ENCODE measurements at places on chromosomes 5 and 9.

GRCh38 chr5:91170266-91170665, 212.9 kb downstream of the ARRDC3 start:
- DNase-seq: no peak

DNA sequence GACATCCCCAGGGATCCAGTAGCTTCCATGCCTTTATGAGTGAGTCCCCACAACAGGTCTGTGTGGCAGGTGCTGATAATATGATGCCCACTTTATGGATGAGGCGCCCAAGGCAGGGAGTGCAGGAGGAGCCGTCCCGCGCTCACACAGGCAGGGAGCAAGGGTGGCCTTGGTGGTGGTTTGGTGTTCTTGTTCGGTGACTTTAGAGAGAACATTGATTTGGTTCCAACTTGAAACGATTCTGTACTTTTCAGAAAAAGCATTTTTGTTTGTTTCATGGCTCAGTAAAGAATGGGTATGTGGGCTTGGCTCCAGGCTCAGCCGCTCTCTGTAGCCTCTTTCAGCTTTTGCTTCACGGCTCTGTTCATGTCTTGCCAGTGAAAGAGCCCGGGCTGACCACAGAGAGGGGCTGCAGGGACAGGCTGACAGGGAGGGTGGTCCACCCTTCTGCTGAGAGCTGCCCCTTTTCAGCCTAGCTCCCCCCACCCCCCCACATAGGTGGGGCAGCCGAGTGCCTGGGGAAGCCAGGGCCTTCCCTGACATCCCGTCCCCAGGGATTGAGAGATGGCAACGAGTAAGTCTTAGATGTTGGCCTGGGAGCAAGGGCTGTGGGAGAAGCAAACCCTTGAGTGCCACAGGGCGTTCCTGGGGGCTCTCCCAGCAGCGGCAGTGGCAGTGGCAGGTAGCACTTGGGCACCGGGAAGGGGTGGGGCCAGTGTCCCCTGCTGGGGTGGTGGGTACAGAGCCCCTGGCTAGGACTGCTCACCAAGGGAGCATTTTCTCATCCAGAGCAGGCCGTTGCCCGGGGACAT, 28.0 kb downstream of the NCS1 start:
- no peak for DNase-seq

DNA sequence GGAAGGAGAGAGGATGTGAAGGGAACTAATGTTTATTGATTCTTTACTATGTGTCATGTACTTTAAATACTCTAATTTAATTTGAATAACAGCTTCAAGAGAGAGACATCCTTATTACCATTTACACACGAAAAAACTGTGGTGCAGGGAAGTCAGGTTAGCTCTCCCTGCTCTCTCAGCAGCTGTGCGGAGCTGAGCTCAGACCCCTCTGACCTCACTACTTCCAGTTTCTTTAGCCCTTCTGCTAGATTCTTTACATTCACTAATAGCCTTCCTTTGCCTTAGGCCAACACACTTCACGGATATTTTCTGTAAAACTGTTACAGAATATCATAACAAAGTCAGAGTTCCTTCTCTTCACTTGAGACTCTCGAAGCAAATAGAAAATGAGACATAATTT, 131.3 kb upstream of the ARRDC3 start:
- DNase-seq: no peak

- DNase-seq: peak; percentile 45
These were observed 15.0 kb upstream of the PTBP3 start for GRCh38 chr9:112348257-112349007.

DNA sequence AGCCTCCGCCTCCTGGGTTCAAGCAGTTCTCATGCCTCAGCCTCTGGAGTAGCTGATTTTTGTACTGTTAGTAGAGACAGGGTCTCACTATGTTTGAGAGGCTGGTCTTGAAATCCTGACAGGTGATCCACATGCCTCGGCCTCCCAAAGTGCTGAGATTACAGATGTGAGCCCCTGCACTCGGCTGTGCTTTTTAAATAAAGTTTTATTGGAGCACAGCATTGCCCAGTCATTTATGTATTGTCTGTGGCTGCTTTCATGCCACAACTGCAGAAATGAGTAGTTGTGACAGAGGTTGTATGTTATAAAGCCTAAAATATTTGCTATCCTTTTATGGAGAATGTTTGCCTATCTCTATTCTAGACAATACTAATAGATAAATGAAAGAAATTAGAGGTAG, 169.2 kb downstream of the AOPEP start:
- DNase-seq: no peak

DNA sequence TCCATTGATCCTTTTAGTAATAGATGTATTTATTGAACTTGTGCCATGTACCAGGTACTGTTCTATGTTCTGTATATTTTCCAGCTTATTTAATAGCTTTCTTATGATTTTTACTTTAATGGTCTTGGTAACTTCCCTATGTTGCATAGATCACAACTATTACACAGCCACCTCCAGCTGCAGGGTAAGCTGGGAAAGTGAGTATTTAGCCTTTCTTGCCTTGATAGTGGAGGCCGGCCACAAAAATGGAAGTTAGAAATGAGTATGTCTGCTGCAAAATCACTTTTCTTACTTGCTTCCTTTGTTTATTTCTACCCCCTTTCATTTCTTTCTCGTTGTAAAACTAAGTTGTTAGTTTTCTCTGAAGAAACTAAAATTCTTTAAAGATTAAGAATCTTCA, 43.1 kb upstream of the ANKDD1B start:
- no peak for DNase-seq
